ENCODE measurements at places on chromosomes 5 and 9.

DNA sequence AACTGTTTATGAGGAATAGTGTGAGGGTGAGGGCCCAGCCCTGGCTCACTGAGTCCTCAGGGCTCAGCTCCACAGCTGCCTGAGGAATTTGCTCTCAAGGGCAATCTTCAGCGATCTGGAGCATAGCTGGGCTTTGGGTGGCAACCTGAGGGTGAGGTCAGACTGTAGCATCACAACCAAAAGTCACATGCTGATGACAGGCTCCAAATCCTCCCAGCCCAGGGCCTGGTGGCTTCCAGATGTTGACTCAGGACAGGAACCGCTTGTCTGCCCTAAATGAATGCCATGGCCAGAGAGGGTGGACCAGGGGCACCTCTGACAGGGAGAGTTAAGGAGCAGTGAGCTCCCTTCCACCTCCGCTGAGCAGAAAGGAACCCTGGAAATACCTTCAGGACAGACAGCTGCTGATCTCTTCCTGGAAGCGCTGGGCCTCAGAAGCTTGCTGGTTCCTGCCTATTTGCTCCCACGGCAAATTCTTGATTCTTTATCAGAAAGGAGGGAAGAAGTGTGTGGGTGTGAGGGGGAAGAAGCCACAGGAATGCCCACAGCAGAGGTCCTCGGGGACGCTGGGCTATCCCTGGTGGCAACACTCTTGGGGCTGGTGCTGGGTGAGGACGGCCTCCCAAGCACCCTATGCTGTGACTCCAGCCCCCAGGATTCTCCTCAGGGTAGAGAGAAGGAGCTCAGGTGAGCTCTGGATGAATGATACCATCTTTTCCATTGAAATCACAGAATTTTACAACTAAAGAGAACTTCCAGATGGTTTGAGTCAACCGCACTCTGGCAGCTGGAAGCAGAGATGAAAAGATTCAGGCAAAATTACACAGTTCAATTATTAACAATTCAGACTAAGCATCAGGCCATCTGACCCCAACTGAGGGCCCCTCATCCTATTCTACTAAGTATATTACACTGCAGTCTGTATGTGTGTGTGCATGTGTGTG, 13.8 kb upstream of the CTSL start:
- no peak for DNase-seq

DNA sequence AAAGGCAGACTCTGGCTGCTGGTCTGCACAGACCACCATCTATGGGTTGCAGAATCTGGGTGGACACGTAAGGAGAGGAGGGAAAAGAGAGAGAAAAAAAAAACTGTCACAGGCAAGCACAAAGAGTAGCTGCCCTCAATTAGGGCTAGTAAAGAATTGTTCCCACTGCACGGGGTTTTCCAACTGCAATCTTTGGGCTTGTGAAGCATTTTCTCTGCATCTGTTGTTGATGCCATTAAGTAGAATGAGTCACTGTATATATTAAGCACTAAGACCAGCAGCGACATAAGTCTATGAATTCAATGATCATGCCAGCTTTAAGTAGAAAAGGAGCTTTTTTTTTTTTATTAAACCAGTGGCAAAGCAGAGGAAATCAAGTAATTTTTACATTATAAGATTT, 40.2 kb downstream of the MED10 start:
- DNase-seq: no peak

GRCh38 chr5:5381310-5381913, 41.1 kb upstream of the ICE1 start:
- no peak for DNase-seq

DNA sequence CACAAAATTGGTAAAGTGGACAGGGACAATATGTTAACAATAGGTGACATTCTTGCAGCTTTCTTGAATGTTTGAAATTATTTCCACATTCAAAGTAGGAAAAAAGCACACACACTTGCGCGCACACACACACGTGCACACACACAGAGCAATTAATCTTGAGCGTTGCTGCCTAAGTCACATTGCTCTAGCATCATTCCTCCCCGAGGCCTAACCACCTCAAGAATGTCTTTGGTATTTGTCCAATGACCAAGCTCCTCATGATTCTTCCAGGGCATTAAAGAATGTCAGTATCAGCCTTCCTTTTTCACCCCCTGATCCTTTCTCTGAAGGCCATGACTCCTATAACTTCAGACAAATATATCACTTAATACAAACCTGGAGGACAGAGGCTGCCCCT, 198.1 kb downstream of the NPR3 start:
- DNase-seq: no peak

- DNase-seq: no peak
These were observed 97.9 kb upstream of the MAMDC2 start for GRCh38 chr9:69945671-69946141.

GRCh38 chr9:720239-720881, 121.1 kb upstream of the DMRT1 start:
- no peak for DNase-seq

All from NCI-H774 (cell line).